ENCODE measurements at places on chromosomes 5 and 9.

DNA sequence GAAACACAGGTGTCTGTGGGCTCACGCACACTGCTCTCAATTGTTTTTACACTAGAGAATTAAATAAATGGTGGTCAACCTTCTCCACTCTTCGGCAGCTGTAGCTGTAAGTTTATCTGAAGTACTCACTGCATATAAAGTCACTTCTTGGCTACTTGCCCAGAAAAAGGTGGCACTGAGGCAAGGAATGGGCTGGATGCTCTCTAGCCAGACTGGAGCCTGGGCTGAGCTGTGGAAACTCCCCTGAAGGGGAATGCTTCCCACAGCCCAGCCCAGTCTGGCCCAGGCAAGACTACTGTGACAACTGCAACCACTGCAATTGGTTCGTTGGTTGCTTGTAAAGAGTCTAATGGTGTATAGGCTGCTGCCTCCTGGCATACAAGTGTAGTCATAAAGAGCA lies 4.5 kb downstream of the LEAP2 start:
- DNase-seq: no peak

DNA sequence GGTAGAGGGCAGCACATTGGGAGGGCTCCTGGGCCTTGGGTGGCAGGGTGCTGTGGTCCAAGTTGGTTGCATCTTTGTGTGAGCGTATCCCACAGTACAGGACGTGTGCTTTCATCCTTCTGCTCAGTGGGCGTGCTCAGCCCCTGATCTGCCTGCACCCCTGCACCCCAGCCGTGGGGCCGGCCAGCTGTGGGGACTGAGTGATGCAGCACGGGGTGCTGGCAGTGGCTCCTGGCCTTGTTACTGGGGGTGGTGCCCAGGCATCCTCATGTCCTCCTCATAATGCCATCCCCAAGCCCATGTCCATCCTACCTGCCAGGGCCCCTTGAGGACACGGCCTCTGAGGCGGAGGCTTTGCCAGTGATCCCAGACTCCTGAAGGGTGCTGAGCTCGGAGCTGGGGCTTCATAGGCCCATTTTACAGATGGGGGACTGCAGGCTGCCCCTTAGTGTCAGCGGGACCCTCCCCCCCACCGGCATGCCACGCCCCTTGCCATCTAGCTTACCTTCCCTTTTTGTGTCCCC lies 100.7 kb downstream of the PHF2 start:
- DNase-seq: no peak

DNA sequence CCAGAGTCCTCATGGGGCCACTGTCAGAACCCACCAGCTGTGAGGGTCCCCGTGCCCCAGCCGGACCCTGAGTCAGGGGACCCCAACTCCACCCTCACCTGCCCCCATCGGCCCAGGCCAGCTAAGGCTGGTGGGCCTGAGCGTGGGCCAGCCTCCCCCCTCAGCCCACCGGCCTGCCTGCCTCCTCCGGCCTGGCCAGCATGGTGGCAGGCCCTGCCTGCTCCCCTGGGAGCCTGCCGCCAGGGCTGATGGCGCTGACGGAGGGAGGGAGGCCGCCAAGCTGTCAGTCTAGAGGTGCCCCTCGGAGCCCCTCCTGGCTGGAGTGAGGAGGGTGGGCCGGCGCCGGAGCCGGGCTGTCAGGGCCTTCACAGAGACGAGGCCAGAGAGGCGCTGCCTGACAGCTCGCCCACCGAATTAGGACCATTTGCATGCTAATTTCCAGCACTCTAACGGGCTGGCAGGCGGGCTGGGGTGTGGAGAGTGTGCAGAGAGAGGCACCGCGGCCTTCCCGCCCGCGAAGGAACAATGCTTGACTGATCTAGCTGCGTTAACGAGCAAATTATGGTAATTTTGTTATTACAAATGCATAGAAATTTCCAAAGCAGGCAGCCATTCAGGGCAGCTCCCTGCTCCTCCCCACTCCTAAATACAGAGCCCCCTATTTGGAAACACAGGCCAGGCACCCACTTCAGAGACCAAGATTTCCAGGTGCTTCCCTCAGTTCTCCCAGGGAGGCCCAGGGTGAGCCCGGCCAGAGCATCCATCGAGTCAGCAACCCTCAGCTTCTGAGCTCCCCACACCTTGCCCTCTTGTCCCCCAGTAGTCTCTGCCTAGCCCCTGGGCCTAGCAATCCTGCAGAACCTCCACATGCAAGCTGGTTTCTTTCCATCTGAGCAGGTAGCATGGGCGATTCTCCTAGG lies 169.3 kb downstream of the PAX5 start:
- no peak for DNase-seq

DNA sequence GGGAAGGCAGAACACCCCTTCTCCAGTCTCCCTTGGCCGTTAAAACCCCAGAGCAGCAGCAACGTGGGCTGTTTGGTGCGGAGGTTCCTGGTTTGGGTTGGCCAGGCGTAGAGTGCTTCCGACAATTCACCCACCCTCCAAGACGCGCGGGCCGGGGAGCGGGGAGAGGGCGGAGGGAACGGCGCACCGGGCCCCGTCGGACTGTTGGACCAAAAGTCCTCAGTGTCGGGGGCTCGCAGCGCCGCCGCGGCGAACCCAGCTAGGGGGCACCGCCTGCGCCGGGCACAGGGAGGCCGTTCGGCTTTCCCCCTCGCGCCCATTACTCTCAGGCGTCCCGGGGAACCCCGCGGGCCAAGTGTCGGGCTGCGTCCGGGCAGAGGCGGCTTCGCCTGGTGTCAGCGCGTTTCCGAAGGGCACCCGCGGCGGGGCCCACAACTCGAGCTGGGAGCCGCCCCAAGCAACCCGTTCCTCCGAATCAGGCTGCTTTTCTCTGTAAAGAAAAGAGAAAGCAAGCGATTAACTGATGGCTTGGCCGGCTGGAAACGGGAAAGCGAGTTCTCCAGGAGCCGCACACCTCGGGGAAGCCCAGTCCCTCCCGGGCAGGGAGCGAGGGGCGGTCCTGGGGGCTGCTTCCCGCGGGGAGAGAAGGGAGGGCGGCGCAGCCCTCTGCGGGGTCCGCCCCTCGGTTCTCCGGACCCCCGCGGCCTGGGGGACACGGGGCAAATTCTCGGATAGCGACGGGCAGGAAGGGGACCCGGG lies 145.5 kb downstream of the ERCC6L2 start:
- no peak for DNase-seq

- DNase-seq: no peak
Measured at GRCh38 chr5:65100911-65101631, 332.3 kb downstream of the CWC27 start.

DNA sequence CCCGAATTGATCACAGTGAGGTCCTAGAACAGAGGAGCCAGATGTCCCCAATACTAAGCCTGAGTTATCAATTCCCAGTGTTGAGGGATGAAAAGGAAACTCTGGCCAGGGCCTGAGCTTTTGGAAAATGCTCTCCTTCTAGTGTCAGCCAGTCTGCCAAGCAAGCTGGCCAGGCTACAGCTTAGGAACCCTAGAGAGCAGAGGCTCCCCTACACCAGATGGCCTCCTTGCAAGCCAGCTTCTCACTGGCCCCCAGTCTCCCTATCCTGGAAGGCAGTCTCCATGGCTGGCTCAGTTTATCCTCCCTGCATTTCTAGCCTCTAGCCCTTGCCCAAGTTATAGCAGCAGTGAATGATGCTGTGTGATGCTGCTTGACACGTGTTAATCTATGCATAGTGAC lies 204.7 kb upstream of the WWC1 start:
- no peak for DNase-seq

DNA sequence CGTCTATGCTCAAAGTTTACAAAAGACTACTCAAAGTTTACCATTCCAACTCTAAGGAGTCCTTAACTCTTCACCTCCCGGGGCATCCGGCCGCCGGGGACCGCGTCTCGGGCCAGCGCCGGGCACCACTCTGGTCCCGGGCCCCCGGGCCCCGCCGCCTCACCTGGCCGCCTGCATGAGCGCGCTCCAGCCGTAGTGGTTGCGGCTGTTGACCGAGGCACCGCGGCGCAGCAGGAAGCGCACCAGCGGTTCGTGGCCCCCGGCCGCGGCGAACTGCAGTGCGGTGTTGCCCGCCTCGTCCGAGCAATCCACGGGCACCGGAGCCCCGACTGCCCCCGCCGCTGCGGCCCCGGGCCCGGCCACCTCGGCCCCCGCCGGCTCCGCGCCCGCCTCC lies 388 bp downstream of the ANKS6 start:
- DNase-seq: no peak

- no peak for DNase-seq
Measured at GRCh38 chr5:18968966-18969365, 1019.0 kb downstream of the CDH18 start.

DNA sequence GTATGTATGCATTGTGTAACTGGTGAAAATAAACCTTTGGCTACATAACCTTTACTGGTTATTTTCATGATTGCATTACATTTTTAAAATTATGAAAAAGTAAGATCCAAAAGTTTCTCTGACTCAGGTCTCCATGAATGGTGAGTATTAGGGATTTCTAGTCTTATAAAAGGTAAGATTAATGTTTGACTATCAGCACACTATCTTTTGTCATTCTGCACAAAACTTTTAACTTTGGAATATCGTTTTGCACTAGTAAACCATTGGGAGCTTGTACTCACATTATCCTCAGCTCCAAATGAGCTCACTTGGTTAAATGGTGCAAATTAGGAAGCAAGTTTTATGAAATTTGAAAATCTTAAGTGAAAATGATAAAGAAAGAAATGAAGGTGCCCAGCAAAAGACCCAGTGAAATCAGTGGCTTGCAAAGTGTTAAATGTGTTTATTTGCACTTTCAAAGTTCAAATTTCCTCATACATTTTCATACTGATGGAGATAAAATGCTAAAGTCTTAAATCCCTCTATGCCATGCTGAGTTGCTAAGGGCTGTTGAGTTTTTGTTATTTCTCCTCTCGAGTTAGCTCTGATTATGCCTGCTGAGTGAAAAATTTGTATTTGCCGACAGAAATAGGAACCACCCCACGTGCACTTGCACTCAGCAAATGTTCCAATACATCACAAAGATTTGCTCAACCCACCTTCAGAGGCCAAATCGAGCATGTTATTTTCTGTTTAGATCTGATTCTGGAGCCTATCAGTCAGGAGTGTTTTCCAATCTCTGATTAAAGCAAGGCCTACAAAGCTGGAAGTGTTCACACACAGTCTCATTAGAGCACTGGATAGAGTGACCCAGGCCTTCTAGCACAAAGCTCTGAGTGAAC lies 885.7 kb downstream of the NR2F1-AS1 start:
- no peak for DNase-seq

DNA sequence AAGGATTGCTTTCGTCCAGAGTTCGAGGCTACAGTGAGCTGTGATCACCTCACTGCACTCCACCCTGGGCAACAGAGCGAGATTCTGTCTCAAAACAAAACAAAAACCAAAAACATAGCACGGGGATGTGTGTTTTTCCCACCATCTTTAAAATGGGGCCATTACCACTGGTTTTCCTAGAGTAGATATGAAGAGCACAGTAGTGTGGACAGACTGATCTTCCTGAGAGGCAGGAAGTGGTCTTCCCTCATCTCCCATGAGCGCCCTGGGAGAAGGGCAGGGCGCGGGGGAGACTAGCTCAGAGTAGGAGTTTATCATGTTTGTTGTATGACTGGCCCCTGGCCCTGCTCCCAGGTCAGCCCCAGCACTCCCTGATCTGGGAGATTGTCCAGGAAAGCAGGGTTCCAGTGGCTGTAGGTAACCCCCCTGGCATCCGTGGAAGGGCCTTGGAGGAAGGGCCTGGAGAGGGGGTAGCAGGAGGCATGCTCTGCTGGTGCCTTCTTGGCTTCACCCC lies 2.3 kb downstream of the SUSD3 start:
- DNase-seq: no peak

DNA sequence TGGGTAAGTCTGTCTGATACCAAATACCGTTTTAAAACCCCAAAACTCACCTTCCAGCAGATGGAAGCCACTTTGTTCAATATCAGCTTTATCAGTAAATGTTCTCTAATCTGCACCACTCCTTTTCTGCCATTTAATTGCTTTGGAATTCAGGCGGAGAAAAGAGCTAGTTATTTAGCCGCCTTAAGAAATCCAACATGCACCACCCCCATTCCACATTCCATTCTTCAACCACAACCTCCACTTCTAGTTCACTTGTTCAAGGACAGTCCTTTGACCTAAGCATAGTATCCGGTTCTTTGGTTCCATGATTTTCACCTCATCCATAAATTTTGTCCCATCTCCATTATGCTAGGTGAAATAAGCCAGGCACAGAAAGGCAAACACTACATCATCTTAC lies 240.1 kb downstream of the DNAH5 start:
- no peak for DNase-seq

DNA sequence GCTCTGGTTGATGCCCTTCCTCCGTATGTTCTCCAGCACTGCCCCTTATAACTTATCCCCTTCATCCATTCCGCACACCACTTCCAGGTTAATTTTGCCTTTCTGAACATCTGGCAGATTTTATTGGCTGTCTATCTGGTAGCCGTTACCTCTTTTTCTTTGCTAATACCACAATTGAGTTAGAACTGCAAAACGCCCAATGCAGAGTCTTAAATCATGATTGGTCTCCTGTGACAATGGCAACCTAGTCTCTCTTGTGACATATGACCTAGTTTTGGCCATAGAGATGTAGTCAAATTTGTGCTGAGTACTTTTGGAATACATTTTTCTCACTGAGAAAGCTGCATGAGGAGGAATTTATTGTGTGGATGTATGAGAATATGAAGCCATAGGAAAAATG lies 365.7 kb upstream of the PRR16 start:
- no peak for DNase-seq

GRCh38 chr5:97986069-97986468 lies 787.4 kb upstream of the RGMB start:
- no peak for DNase-seq

All from stimulated activated CD8-positive, alpha-beta memory T cell treated with anti-CD3 and anti-CD28 coated beads, Interleukin-4, amount 100 ng/mL, for 24 hours (primary cell).